LNCaP clone FGC (cell line): ENCODE measurements at places on chromosomes 13 and 19.
A peak's percentile ranks its signal among the peaks of the same experiment; 100 is the strongest.

GRCh38 chr13:75760131-75761021 lies 124.2 kb downstream of the LMO7 start:
- DNase-seq = peak; percentile 41

GRCh38 chr13:100721885-100722512 lies 47.4 kb upstream of the TMTC4 start:
- no peak for DNase-seq

- peak; percentile 19 for DNase-seq
Observed at GRCh38 chr19:37227996-37228395, 10.0 kb downstream of the ZNF383 start.

DNA sequence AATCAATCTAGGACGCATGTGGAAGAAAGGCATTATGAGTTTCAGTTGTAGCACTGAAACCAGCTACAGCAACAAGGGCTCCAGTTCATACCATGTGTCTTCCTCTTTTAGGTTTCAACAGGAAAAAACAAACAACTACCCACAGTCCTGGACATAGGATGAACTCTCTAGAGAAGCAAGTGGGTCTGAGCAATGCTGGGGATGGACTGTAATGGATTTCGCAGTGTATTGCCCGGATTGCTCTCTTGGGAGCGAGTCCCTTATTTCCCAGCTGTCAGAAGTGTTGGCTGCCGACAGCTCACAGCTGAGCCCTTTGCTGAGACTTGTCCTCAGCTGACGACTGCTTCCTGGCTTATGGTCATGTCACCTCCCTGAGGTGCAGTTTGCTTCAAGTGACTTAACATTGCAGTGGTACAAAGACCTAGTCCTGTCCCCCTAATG lies 12.1 kb upstream of the MYCBP2 start:
- DNase-seq = no peak

- DNase-seq = no peak
Observed at GRCh38 chr19:11483366-11484111, 2.7 kb upstream of the ELAVL3 start.

GRCh38 chr13:93851236-93851635 lies 624.6 kb downstream of the GPC6 start:
- no peak for DNase-seq
